ENCODE measurements at places on chromosomes 2 and 18. TPM values are rescaled to one million over a fixed set of nuclear protein-coding genes. Genes with fewer than 3 reads are reported as not detected.

Gene MPP4
- 6.2 TPM for total RNA-seq

Gene ALLC
- not detected for total RNA-seq

Gene TEKT4
- total RNA-seq, result not detected

Gene IL36A
- not detected for total RNA-seq

Gene SERPINB4
- not detected for total RNA-seq

Gene MFF
- 66.9 TPM for total RNA-seq

Gene TNFRSF11A
- total RNA-seq, result 3.8 TPM

Gene ARMC9
- 246 TPM for total RNA-seq

Gene AGPS
- 40.3 TPM for total RNA-seq

Gene ALK
- 0.07 TPM for total RNA-seq

Gene SKA1
- total RNA-seq, result 3.0 TPM

Gene ANKRD30B
- total RNA-seq, result 0.73 TPM

Gene GKN1
- total RNA-seq, result not detected

Gene UGT1A6
- not detected for total RNA-seq

Gene RNF152
- 36.8 TPM for total RNA-seq

Gene DYSF
- total RNA-seq, result 2.3 TPM

Gene AFF3
- 3.4 TPM for total RNA-seq

Gene SH3BP4
- 35.6 TPM for total RNA-seq

Gene MRPL33
- 67.6 TPM for total RNA-seq

Gene CEBPZ
- 41.1 TPM for total RNA-seq

Gene C2orf78
- total RNA-seq, result not detected

Gene TLX2
- total RNA-seq, result not detected

Gene RNU2-63P
- total RNA-seq, result not detected

Gene LOXL3
- 110 TPM for total RNA-seq

Gene BOLL
- not detected for total RNA-seq

Gene COL4A3
- 3.5 TPM for total RNA-seq

Gene MC2R
- total RNA-seq, result not detected

Gene KLHL14
- not detected for total RNA-seq

Gene ZNF804A
- total RNA-seq, result 1.4 TPM

Gene SH2D6
- 0.36 TPM for total RNA-seq

Gene OSR1
- total RNA-seq, result 11.6 TPM

Gene NMUR1
- 0.07 TPM for total RNA-seq

Measured in smooth muscle cell of the pulmonary artery (primary cell).